Ascending aorta (tissue), 2 donors: ENCODE measurements at places on chromosomes 1 and 21.

DNA sequence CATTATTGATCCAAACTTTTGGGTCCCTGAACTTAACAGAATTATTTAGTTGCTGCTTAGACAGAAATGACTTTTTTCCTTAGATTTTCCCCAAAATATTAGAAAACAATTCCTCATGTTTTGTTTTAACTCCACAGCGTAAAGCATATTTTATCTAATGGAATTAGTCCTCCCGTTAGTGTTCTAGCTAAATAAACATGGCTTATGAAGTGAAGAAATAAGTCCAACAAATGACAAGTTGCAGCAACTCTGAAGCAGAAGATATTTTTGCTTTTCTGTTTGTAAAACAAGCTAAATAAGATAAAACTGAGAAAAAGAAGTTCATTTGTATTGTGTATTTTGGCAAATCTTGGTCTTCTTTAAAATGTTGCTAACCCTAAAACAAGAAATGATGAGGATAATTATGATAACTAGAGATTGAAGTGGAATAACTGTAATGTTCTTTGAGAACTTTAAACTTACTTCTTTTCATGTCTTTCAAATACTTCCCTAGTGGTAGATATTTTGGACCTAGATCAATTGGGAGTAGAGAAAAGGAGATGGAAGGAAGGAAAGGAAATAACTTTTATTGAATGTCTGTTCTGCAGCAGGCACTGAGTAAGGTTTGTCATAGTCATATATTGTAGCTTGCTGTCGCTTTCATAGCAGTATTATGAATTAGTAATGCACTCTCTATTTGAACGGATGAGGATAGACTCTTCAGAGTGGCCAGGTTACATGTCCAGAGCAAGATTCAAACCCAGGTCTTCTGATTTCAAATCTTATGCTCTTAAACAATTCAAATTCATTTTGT lies 12.5 kb downstream of the NFIA start:
- H3K36me3 ChIP-seq, result no peaks in the 10 kb centered on the region
- H3K27ac ChIP-seq, result peak overlapping the region; percentile 98
- H3K4me3 ChIP-seq, result peak overlapping the region; percentile 43
- H3K4me1 ChIP-seq, result peaks cover 18% of the 10 kb centered on the region
- DNase-seq, result no peak

DNA sequence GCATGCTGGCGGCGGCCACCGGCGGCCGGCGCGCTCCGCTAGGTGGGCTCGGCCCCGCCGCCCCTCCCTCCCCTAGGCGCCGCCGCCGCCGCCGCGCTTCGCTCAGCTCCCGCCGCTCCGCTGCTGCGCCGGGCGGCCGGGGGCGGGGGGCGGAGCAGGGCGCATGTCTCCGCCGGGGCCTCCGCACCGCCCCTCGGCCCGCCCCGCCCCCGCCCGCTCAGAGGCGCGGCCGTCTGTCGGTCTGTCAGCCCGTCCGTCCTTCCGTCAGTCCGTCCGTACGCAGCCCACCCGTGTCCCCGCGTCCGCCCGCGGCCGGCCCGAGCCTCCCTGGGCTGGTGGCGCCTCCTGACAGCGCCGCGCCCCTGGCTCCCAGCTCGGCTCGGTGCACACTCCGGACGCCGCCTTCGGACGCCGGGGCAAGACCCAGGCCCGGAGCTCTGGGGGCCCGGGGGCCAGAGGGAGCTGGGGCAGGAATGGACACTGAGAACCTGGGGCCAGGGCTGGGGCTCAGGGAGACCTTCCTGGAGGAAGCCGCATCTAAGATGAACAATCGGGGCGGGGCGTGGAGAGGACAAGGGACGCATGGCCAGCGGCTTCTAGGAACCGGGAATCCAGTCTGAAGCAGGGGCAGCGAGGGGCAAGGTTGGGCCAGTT lies at the start of gene GPR153:
TSS of gene GPR153 (minus strand) at position 138 of the 654 bp plus-strand sequence. CDS start 6,193 bp downstream, outside the sequence.
- H3K36me3 ChIP-seq, result no peaks in the 10 kb centered on the region
- no peak within 1 kb of the TSS for H3K27ac ChIP-seq
- H3K27me3 ChIP-seq, result peaks cover 7% of the 10 kb centered on the region

DNA sequence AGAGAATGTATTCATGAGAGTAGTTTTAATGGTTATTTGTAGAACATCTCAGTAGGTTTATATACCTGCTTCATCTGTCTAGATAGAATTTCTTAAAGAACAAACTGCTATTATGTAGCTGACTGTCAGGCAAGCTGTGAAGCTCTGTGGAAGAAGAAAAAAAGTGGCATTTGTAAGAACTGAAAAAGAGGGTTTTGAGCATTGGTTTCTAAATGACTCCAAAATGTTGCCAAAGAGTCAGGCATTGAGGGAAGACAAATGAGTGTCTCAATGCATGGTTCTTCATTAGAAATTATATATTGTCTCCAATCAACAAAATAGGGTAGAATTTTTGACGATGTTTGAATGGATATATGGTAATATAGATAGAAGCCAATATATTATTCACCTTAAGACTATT lies 1276.1 kb downstream of the KCNT2 start:
- H3K27me3 ChIP-seq, result no peaks in the 10 kb centered on the region
- H3K36me3 ChIP-seq, result no peaks in the 10 kb centered on the region
- H3K4me1 ChIP-seq, result no peaks in the 10 kb centered on the region
- H3K27ac ChIP-seq, result no peak overlapping the region

GRCh38 chr1:194071205-194071604 lies 884.8 kb upstream of the B3GALT2 start:
- H3K27me3 ChIP-seq, result no peaks in the 10 kb centered on the region
- H3K4me1 ChIP-seq, result no peaks in the 10 kb centered on the region
- H3K27ac ChIP-seq, result no peak overlapping the region
- H3K4me3 ChIP-seq, result no peak overlapping the region
- no peaks in the 10 kb centered on the region for H3K36me3 ChIP-seq

DNA sequence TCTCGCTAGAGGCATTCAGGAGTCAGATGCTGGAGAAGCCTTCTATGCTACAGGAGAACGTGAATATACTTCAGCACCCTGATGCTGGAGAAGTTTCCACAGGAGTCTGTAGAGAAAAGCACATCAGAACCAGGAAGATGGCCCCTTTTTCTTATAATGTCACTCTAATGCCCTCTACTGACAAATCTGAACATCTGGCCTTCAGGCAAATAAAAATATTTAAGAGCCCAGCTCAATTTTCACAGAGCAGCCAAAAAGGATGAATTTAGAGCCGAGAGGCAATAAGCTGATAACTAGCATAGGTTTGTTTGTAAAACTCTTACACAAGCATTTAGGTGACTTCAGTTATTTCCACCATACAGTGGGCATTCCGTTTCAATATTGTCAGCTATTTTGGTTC lies 3.8 kb upstream of the RRP15 start:
- H3K4me1 ChIP-seq, result no peaks in the 10 kb centered on the region
- H3K27me3 ChIP-seq, result no peaks in the 10 kb centered on the region
- no peak for DNase-seq
- H3K4me3 ChIP-seq, result no peak overlapping the region

- DNase-seq, result no peak
- H3K4me3 ChIP-seq, result peak overlapping the region; percentile 50
- H3K4me1 ChIP-seq, result peaks cover 7% of the 10 kb centered on the region
- H3K27me3 ChIP-seq, result no peaks in the 10 kb centered on the region
These were observed 68.8 kb upstream of the SSX2IP start for GRCh38 chr1:84758968-84759491.

DNA sequence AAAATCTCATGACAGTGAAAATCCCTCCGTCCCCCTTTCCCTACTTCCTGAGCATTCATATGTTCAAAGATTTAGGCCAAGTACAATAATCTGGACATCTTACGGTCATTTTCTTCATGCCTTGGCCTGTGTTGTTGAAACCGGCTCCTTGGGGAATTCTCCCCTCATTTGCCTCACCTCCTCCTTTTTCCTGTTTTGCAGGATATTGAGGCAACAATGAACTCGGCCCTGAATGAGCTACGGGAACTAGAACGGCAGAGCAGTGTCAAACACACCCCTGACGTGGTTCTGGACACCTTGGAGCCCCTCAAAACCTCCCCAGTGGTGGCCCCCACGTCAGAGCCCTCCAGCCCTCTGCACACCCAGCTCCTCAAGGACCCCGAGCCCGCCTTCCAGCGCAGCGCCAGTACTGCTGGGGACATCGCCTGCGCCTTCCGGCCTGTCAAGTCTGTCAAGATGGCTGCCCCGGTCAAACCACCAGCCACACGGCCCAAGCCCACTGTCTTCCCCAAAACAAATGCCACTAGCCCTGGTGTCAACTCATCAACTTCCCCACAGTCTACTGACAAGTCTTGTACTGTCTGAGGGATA lies 9.3 kb upstream of the IKBKE start:
- DNase-seq, result no peak
- no peaks in the 10 kb centered on the region for H3K4me1 ChIP-seq
- no peak overlapping the region for H3K4me3 ChIP-seq
- no peaks in the 10 kb centered on the region for H3K27me3 ChIP-seq
- H3K27ac ChIP-seq, result no peak overlapping the region
- peaks cover 8% of the 10 kb centered on the region for H3K36me3 ChIP-seq
